Stimulated activated CD8-positive, alpha-beta memory T cell treated with anti-CD3 and anti-CD28 coated beads, Interleukin-4, amount 100 ng/mL, for 4 hours (primary cell): ENCODE measurements at places on chromosomes 5 and 9.

GRCh38 chr5:56069652-56070226 is 75.0 kb upstream of the IL6ST start:
- DNase-seq: no peak

DNA sequence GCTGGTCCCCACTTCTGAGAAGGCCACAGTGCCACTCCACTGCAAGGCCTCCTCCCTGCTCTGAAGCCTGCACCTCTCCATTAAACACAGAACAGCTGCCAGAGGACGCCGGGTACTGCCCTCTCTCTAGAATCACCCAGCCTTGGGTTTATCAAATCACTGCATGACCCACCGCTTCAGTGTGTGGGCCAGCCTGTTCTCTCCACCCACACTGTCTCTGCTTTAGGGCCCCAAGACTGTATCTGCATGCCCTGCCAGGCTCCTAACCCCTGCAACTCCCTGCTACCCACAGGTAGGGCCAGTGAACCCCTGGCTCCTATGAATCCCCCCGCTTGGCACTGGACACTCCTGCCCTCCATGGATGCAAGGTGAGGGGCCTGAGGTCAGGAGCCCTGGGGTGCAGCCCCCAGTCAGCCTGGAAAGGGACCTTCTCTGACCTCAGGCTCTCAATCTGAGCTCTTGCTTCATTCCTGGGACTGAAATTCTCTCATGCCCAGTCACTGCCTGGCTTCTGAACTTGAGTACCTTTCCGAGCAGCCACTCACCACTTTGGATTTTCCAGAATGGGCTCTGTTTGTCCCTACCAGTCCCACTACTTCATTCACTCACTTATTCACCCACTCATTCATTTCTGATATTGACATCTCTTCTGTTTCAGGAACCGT is 206.3 kb downstream of the GABBR2 start:
- no peak for DNase-seq

GRCh38 chr5:72427488-72428437 is 79.4 kb downstream of the ZNF366 start:
- no peak for DNase-seq

- no peak for DNase-seq
These were observed 9.2 kb upstream of the ERAP1 start for GRCh38 chr5:96816991-96817390.

DNA sequence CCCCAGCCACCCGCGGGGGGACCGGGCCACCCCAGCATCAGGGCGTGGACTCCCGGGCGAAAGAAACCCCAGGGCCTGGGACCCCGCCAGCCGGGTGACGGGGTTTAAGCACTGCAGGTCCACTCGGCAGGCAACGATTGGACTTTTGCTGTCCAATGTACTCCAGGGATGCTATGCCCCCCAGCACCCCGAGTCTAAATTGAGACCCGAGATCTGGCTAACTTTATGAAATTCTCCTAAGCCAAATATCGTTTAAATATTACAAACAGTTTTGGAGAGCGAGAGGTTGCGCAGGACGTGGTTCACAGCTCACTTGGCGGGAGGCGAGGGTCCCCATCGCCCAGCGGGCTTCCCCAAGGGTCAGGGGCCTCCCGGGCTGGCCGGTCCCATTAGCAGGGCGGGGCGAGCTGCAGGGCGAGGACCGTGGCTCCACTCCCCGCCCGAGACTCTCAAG is 384 bp upstream of the MRPS2 start:
- DNase-seq: no peak

- DNase-seq: no peak
These were observed 20.4 kb upstream of the IER5L start for GRCh38 chr9:129198319-129199043.

DNA sequence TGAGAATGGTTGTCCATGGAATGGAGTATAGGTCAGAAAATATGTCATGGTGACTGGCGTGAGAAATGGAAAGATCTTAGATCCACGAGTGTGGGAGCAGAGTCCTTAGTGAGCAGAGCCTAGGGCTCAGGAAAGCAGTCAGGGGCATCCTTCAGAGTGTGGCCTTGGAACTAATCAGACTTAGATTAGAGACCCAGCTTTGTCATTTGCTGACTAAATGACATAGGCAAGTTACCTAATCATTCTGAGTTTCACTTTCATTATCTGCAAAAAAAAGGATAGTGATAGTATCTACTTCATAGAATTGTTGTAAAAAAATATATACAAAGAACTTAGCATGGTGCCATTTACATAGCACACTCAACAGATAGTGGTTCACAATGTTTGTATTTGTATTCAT is 24.3 kb upstream of the SLIT3 start:
- DNase-seq: no peak

- DNase-seq: no peak
These were observed 3.6 kb downstream of the GDNF start for GRCh38 chr5:37836235-37836591.

DNA sequence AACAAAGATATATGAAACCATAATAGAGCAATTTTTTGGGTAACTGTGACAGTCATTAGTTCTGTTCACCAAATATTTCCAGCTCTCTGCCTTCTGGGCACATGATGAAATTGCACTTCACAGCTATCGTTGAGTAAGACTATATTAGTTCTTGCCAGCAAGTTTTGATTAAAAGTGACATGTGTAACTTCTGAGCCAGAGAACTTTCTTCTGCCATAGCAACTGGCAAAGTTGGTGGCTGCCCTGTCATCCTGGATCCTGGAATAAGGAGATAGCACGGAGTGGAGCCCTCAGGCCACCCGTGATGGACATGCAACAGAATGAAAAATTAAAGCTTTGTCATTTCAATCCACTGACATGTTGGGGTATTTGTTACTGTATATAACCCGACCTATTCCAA is 194.4 kb upstream of the VCAN start:
- DNase-seq: no peak

- DNase-seq: no peak
These were observed 5.7 kb downstream of the CMBL start for GRCh38 chr5:10301842-10302610.

DNA sequence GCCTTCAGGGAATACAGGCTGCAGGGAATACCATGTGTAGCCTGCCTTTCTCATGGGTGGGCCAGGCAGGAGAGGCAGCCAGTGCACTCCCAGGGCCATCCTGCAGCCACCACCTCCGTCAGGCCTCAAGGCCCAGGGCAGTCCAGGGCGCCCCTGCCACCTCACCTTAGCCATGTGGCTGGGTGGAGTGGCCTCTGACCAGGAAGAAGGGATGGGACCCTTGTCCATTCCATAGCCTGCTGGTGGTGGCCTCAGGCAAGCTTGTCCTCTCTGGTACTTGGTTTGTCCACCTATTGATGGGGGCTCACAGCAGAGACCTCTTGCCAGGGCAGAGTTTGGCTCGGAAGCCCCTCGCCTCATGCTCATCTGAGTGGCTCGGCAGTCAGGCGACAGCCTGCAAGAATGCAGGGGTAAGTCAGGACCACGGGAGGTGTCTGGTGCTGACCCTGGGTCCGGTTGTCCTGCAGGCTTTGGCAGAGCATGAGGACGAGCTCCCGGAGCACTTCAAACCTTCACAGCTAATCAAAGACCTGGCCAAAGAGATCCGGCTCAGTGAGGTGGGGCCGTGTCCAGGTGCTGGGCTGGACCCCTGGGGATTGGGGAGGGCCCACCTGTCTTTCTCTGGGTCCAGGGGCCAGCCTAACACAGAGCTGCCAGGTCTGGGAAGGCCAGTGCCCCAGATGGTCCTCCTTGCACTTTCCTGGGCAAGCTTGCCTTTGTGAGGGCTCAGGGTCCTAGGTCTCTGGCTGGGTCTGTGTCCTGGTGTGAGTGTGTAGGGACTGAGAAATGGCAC is 82.9 kb downstream of the PHF2 start:
- no peak for DNase-seq

- DNase-seq: no peak
These were observed 795 bp downstream of the NDUFAF2 start for GRCh38 chr5:60945813-60946187.
